ENCODE measurements at places on chromosomes 5 and 9. TPM values are rescaled to one million over a fixed set of nuclear protein-coding genes. Genes with fewer than 3 reads are reported as not detected.
A peak's percentile ranks its signal among the peaks of the same experiment; 100 is the strongest.

The EQTN gene
- total RNA-seq: not detected

DNA sequence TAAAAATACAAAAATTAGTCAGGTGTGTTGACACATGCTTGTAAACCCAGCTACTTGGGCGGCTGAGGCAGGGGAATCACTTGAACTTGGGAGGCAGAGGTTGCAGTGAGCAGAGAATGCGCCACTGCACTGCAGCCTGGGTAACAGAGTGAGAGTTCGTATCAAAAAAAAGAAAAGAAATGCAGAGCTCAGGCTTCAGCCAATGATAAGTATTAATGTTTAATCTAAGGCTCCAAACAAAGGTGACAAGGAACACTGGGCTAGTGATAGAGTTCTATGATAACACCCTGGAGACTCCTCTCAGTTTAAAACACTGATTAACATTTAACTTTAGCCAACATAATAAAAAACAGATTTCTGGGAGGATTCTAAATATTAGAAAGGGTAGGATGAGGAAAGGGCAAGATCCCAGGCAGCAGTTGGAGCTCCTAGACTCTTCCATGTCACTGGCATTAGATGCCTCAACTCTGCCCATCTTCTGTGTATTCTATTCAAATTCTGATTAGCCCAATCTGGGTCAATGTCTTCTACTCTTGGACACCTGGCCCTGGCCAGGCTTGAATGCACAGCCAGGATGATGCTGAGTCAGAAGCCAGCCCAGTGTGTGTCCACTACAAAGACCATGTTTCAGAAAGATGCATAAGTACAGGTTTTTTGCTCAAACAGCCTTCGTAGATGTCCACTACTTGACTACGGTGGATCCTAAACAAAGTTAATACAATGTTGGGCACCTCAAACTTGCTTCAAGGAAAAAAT is 91.0 kb upstream of the FAM169A start:
- no peak overlapping the region for H3K27ac ChIP-seq
- no peaks in the 10 kb centered on the region for H3K36me3 ChIP-seq
- DNase-seq: no peak
- no peaks in the 10 kb centered on the region for H3K4me1 ChIP-seq

- H3K4me1 ChIP-seq: peaks cover 8% of the 10 kb centered on the region
- no peak overlapping the region for H3K4me3 ChIP-seq
- H3K36me3 ChIP-seq: peaks cover 5% of the 10 kb centered on the region
- no peak for DNase-seq
Measured at GRCh38 chr9:134170532-134171315, 6.4 kb upstream of the RNU6ATAC start.

GRCh38 chr5:134577796-134578577 is 52.5 kb downstream of the JADE2 start:
- H3K36me3 ChIP-seq: peaks cover 38% of the 10 kb centered on the region
- H3K4me1 ChIP-seq: no peaks in the 10 kb centered on the region
- no peak overlapping the region for H3K4me3 ChIP-seq

DNA sequence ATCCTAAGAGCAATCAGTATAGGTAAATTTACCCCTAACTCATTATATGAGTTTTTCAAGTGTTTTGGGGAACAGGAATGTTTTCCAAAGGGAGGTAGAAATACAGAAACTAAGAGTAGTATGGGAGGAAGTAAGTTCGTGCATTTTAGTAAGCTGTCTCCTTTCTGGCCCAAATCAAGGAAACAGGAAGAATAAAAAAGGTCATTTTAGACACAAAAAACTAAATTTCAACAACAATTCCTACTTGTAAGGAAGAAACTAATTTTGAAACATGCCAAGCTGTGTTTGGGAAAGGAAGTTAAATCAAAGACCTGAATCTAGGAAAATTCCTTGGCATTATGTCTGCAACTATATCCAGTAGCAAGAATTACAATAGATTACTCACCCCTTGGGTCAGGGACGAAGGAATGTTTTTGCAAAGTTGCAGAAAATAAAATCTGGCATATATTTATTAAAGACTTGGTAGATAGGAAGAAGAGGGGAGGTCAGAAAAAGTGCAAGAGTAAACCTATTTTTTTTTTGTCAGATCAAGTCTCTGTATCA is 6.5 kb upstream of the RPS6 start:
- H3K27ac ChIP-seq: no peak overlapping the region
- no peaks in the 10 kb centered on the region for H3K36me3 ChIP-seq
- no peak for DNase-seq

DNA sequence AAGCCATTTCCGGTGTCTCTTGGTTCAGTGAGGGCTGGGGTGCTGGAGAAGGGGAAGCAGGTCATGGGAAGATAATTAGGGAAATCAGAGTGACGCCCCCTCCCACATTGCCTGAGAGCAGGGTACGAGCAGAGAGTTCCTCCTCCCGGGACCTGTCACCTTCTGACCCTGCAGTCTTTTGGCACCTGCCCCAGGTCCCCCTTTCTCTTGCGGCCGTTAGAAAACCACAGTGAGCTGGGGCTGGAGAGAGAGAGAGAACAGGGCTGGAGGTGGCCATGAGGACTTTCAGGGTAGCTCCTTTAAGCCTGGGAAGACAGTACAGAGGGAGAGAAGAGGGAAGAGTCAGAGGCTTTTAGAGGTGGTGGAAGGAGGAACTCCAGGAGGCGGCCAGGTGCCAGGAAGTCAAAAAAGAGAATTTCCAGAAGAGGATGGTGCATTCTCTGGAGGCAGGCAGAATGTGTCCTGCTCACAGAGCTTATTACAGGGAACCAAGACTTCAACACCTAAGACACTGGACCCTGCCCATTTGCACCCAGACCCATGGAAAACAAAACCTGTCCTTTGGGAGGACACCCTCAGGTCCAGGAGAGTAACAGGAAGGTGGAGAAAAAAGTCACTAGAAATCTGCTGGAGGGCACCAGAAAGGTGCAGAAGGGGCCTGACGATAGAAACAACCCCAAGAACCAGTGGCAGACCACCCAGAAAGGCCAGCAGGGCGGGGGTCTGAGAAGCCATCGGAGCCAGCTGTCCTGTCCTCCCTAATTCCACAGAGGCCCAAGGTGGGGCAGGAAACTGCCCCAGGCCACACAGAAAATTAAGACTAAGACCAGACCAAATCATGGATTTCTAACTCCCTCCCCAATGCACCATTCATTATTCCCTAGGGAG is 6.5 kb upstream of the ACSL6 start:
- DNase-seq: no peak
- peaks cover 68% of the 10 kb centered on the region for H3K27me3 ChIP-seq
- H3K4me1 ChIP-seq: peaks cover 58% of the 10 kb centered on the region

- DNase-seq: no peak
- H3K27me3 ChIP-seq: no peaks in the 10 kb centered on the region
- H3K27ac ChIP-seq: no peak overlapping the region
- H3K4me3 ChIP-seq: no peak overlapping the region
- peaks cover 28% of the 10 kb centered on the region for H3K36me3 ChIP-seq
- peaks cover 38% of the 10 kb centered on the region for H3K4me1 ChIP-seq
Measured at GRCh38 chr5:56123531-56124243, 109.4 kb downstream of the ANKRD55 start.

The SLC25A2 gene
- total RNA-seq: 0.52 TPM

The ARL14EPL gene
- total RNA-seq: not detected

DNA sequence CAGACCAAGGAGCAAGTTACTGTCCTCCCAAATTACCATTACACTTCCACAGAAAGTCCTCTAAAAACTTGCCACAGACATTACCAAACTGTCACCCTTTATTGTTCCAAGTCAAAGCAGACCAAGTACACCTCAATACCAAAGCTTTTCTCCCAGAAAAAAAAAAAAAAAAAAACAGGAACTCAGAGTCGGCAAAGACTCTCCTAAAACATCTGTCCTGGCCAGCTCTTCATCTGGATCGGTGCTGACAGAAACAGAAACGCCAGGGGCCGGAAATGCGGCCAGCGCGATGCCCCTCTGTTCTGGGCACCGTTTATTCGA is 718 bp downstream of the DEPDC1B start:
- peaks cover 22% of the 10 kb centered on the region for H3K27me3 ChIP-seq
- peak overlapping the region; percentile 92 for H3K4me3 ChIP-seq
- peak overlapping the region; percentile 94 for H3K27ac ChIP-seq
- H3K36me3 ChIP-seq: peaks cover 24% of the 10 kb centered on the region

- DNase-seq: no peak
- H3K27me3 ChIP-seq: no peaks in the 10 kb centered on the region
- H3K27ac ChIP-seq: no peak overlapping the region
- H3K4me1 ChIP-seq: no peaks in the 10 kb centered on the region
Measured at GRCh38 chr9:107587191-107587963, 97.8 kb upstream of the KLF4 start.

DNA sequence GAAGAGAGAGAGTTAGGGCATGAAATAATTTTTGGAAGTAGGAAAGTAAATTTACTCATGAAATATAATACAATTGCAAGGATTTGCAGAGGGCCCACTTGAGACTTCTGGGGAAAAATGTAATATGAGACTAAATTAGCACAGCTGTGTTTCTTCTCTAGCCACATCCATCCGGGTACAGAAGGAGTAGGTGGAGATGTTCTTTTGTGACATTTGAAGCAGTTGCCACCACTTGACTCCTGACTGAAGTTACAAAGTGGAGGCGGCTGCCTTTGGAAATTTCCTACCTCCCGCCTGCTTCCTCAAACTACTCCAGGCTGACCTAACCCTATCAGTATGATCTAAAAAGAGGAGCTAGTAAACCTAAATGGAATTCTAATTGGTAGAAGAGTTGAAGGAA is 58.1 kb upstream of the SHISAL2B start:
- H3K4me1 ChIP-seq: peaks cover 6% of the 10 kb centered on the region
- H3K4me3 ChIP-seq: no peak overlapping the region
- H3K36me3 ChIP-seq: no peaks in the 10 kb centered on the region
- DNase-seq: no peak
- peaks cover 16% of the 10 kb centered on the region for H3K27me3 ChIP-seq

DNA sequence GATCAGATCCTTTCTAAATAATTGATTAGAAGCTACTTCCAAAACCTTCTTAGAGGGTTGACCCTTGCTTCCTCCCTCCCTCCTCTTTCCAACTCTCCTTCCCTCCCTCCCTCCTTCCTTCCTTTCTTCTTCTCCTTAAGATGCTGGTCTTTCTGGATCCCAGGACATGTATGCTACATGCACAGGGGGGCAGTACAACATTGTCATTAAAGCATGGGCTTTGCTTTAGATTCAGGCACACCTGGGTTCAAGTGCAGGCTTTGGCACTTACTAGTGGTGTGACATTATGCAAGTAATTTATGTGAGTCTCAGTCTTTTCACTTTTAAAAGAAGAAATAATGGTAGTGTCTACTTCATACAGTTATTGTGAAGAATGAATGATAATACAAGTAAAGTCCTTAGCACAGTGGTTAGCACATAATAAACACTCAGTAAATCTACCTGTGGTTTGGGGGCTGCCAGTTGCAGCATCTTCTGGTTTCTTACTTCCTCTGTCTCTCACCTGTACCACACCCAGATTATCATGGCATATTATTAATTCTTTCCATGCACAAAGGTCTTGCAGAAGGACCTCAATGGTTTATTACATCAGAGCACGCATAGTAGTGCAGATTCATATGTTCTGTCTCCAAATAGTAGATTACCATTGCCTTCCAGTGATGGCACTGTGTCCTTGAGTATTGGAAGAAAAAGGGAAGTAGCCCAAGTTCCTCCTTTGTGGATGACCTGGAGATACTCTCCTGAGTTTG is 154.1 kb downstream of the ARHGAP26 start:
- H3K4me3 ChIP-seq: no peak overlapping the region
- H3K27ac ChIP-seq: no peak overlapping the region
- H3K4me1 ChIP-seq: peaks cover 32% of the 10 kb centered on the region
- H3K36me3 ChIP-seq: peaks cover 3% of the 10 kb centered on the region
- no peaks in the 10 kb centered on the region for H3K27me3 ChIP-seq

GRCh38 chr9:128116104-128117083 is 11.1 kb downstream of the PTGES2 start:
- H3K4me3 ChIP-seq: no peak overlapping the region
- no peaks in the 10 kb centered on the region for H3K27me3 ChIP-seq
- H3K36me3 ChIP-seq: peaks cover 5% of the 10 kb centered on the region
- no peak overlapping the region for H3K27ac ChIP-seq
- DNase-seq: no peak
- peaks cover 11% of the 10 kb centered on the region for H3K4me1 ChIP-seq

The SLC45A2 gene
- 0.19 TPM for total RNA-seq

The TPPP gene
- total RNA-seq: 0.05 TPM

DNA sequence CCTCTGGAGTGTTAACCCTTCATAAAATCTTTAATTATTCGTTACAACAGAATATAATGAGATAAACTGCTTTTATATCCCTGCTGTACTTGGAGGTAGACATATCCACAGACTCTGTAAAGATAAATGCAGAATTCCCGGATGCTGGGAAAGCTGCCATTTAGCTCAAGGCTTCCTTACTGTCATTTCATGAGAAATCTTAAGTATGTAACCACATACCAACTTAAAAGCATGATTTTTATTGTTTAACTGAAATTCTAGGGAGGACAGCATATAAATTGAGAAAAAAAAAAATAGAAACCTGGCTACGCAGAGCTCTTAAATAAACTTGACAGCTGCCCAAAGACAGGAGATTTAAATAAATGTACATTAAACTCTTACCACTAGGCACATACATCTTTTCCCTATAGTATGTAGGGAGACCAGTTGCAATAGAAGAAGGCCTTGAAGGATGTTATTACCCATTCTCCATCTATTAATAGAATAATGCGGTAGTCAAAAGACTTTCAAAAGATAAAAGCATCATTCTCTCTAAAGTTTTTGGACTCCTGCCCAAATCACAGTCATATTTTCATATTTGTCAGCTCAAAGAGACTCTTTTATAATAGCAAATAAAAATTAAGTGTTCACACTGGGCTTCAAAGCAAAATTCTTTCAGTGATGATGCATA is 373.8 kb downstream of the NDUFS4 start:
- no peak for DNase-seq
- no peaks in the 10 kb centered on the region for H3K36me3 ChIP-seq
- H3K4me3 ChIP-seq: no peak overlapping the region
- no peaks in the 10 kb centered on the region for H3K27me3 ChIP-seq
- H3K4me1 ChIP-seq: no peaks in the 10 kb centered on the region

DNA sequence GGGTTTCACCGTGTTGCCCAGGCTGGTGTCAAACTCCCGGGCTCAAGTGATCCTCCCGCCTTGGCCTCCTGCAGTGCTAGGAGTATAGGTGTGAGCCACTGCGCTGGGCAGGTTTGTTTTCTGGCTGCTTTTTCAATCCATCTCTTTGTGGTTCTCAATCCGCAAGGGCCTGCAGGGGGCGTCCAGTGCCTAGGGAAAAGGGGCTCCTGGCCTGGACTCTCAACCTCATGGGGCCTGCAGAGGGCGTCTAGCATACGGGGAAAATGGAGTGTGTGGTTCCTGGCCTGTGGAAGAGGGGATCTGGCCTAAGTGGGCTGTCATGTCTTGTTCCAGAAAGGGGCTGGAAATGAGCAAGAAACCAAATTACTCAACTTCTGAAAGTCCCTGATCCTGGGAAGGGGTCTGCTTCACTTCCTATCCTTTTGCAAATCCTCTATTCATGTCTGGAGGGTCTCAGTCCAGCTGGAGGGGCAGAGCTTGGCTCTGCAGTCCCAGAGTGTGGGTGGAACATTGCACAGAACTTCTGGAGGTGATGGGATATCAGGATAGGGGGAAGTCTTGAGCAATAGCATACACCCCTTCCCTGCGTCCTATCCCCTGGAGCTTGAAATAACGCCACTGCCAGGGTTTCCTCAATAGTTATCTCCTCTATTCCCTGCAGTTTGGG is 12.7 kb upstream of the CCL27 start:
- H3K36me3 ChIP-seq: peaks cover 2% of the 10 kb centered on the region
- no peak overlapping the region for H3K27ac ChIP-seq
- no peaks in the 10 kb centered on the region for H3K27me3 ChIP-seq
- peaks cover 1% of the 10 kb centered on the region for H3K4me1 ChIP-seq
- peak; percentile 58 for DNase-seq
- no peak overlapping the region for H3K4me3 ChIP-seq
